ENCODE measurements at places on chromosomes 4 and X. TPM values are rescaled to one million over a fixed set of nuclear protein-coding genes. Genes with fewer than 3 reads are reported as not detected.

Gene SOD3
- 56.8 TPM for total RNA-seq

GRCh38 chr4:125772680-125773079, 457.9 kb downstream of the FAT4 start:
- no peak for DNase-seq

DNA sequence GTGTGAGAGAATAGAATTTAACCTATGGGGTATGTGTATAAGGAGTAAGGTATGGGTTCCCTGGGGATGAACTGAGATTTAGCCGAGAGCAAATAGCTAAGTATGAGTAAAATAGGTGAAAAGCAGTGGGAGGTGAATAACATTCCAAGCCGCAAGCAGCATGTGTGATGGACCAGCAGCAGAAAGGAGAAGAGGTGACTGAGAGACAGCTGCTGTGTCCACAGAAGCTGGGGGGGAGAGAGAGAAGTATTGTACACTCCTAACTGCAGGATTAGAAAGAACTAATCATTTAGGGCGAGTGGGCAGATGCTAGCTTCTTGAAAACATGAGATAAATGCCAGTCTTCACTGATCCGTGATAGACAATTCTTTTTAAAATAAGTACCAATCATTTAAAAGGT, 296.0 kb downstream of the KLHL4 start:
- DNase-seq: no peak

DNA sequence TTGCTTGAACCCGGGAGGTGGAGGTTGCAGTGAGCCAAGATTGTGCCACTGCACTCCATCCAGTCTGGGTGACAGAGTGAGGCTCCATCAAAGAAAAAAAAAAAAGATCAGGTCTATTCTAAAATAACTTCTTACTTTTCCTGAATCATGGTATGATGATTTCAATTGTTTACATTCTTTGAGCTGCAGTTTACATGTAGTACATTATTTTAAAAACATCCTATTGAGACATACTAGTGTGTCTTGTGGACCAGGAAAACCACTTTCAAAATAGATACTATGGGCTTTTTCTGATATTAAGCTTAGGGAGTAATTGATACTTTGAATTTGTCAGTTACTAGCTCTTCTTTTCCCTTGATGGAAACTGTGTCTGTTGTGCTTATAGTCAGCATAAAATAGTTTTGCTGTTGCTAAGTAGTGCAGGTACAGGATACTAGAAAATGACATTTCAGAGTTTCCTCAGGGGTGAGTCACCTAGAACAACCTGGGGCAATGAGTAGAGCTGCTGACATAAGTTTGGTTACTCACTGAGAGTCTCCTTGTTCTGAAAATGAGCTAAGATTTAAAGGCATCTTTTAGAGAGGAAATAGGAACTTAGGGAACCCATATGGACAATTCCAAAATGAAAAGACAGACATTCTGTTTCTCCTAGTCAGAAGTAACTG, 53.2 kb upstream of the C4orf54 start:
- DNase-seq: no peak

DNA sequence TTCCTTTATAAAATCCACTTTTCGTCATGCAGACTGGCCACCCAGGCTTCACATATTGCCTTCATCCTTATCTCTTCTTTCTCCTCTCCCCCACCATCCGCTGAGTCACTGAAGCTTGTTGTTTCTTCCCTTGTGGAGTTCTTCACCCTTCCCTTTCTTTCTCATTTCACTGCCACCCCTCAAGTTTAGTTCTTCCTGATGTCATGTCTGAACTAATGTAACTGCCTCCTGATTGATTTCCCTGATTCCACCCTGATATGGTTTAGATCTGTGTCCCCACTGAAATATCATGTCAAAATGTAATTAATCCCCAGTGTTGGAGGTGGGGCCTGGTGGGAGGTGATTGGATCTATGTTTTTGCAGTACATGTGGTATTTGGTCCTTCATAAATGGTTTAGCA, 151.4 kb downstream of the CPEB2 start:
- no peak for DNase-seq

Gene ZXDB
- total RNA-seq: 6.1 TPM

Gene CHRDL1
- 0.71 TPM for total RNA-seq

Gene SSX3
- not detected for total RNA-seq

Gene STBD1
- total RNA-seq: 23.0 TPM

Gene AMMECR1
- 0.71 TPM for total RNA-seq

DNA sequence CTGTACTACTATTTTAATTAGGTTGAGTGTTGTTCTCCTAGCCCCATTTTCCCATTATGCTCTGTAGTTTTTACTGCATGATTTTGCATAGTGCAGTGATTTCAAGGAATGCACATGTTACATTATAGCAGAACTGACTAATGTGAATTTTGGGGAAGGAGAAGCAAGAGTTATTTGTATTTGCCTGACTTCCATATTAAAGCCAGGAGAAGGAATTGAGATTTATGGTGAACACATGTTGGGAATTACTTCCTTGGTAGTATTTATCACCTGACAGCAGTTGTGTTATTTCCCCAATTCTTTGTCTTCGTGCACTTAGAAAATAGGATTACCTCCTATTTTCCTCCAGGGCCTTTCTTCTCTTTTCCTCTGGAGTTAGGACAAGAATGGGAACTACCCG, 3.2 kb downstream of the TMEM144 start:
- DNase-seq: no peak

GRCh38 chr4:74667944-74668343, 126.4 kb downstream of the BTC start:
- no peak for DNase-seq

Gene TIMM8A
- 13.9 TPM for total RNA-seq

Gene GRIA3
- 0.45 TPM for total RNA-seq

Gene MTNR1A
- total RNA-seq: not detected

DNA sequence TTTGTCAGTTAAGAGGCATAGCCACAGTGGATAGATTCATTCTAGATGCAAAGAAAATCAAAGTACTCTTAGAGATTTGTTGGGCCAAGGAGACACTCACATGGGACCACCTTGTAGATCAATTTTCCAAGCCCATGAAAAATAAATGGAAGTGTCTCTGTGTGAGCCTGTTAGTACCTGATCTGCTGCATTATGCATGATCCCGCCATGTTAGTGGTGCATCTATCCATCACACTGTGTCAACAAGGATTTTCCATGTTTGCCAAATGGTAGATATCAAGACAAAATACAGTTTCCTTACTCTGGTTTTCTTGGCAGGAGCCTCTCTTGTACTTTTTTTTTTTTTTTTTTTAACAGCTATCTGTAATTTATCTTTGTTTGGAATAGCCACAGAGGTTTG, 112.4 kb downstream of the EGF start:
- no peak for DNase-seq

GRCh38 chr4:85854546-85854945, 379.6 kb downstream of the ARHGAP24 start:
- no peak for DNase-seq

Gene CYSLTR1
- total RNA-seq: 1.2 TPM

- no peak for DNase-seq
These were observed 2.8 kb downstream of the MXD4 start for GRCh38 chr4:2259036-2259540.

Gene ABLIM2
- total RNA-seq: 18.4 TPM

GRCh38 chr4:114922592-114922933, 190.9 kb downstream of the NDST4 start:
- DNase-seq: no peak

DNA sequence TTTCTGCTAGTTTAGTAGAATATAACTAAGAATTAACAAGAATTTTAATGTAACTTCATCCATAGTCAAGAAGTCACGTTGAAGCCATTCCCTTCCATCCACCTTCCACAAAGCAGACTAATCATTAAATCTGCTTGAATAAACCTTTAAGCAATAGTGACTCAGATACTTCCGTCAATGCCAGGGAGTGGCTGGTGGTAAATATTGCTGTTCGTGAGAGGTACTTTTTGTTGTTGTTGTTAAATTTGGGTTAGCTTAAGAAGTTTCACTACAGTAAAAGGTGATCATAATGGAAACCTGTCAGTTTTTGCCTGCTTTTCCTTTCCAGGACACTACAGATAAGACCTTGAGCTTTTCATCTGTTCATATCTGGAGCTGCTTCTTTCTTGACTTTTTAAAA, 316.3 kb downstream of the TMA16 start:
- no peak for DNase-seq

- no peak for DNase-seq
These were observed 37.3 kb downstream of the SLIT2 start for GRCh38 chr4:20288846-20289512.

GRCh38 chr4:145881989-145882388, 56.6 kb downstream of the ZNF827 start:
- DNase-seq: no peak

Gene CYLC1
- not detected for total RNA-seq

DNA sequence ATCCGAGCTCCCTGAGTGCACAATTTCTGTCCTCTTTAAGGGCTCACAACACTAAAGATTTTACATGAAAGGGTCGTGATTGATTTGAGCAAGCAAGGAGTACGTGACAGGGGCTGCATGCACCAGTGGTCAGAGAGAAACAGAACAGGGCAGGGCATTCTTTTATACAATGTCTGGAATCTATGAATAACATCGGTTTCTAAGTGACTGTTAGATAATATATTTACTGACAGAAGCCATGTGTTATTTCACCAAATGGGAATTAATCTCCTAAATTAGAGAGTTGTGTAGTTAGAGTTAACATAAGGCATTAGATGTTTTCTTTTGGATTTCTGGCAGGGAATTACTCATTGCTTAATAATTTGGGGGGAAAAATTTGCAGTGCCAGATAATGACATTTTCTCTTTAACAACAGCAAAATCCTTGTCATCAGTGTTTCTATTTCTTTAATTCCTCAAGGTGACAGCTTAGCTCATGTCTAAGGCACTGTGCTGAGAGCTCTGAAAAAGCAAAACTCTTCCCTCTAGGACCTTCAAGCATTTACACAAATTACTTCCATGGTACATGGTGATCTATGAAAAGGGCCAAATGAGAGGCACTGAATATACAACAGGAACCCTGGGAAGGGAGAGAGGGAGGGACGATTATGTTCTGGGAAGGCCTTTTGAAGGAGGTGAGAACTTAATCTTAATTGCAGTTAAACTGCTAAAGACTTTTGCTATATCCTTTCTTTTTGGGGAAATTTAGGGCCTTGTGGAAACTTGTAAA, 145.0 kb downstream of the RTL3 start:
- DNase-seq: no peak

GRCh38 chr4:132958457-132959263, 190.4 kb upstream of the PCDH10 start:
- DNase-seq: no peak

Data from heart right ventricle (tissue), 16 donors.